Cardiac fibroblast (primary cell): ENCODE measurements at places on chromosomes 2 and 18.

- DNase-seq = no peak
Measured at GRCh38 chr2:926896-927295, 23.8 kb upstream of the SNTG2 start.

- no peak for DNase-seq
Measured at GRCh38 chr2:19868224-19868623, 33.6 kb downstream of the TTC32 start.

GRCh38 chr2:233217892-233218377 is 33.5 kb upstream of the ATG16L1 start:
- peak; percentile 42 for DNase-seq

GRCh38 chr2:123080331-123080730 is 944.8 kb upstream of the CNTNAP5 start:
- DNase-seq = peak; percentile 47

DNA sequence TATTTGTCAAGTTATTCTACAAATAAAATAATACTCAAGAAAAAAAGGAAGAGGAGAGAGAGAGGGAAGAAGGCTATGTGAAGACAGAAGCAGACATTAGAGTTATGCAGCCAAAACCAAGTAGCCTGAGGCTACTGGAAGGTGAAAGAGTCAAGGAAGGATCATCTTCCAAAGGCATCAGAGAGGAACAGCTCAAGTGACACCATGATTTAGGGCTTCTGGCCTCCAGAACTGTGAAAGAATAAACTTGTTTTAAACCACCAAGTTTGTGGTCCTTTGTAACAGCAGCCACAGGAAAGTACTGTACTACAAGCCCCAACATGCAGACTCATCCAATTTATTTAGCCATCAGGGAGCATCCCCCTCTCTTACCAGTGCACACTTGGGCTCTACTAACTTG is 788.5 kb upstream of the LRRTM1 start:
- no peak for DNase-seq

GRCh38 chr2:5074733-5075132 is 617.5 kb upstream of the SOX11 start:
- DNase-seq = no peak

- no peak for DNase-seq
Measured at GRCh38 chr18:61086657-61087056, 246.6 kb upstream of the CDH20 start.

DNA sequence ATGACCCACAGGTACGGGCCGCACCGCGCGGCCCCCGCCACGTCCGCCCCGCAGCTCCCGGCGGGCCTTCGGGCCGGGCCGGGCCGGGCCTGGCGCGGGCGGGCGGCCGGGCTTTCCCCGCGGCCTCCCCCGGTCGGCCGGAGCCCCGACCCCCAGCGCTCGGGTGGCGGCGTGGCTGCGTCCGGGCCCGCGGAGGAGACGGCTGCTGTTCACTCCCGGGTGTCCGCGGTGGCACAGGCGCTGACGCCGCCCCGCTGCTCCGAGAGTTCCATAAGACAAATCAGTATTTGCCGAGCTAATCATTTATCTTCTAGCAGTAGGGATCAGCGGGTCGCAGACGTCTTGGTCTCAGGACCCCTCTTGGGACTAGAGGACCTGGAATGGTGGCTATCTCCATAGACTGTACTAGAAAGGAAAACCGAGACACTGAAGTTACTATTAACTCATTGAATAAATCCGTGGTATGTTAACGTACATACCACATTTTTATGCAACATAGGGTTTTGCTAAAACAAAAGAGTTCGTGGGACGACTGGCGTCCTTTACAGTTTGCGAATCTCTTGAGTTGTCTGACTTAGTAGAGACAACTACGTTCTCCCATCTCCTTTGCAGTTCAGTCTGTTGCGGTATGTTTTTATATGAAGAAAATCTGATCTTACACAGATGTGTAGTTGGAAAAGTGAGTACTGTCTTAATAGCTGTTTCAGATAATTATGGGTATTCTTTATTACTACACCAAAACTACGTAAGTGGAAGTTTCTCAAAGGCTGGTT is 500 bp downstream of the LIMS1 start:
- DNase-seq = no peak

DNA sequence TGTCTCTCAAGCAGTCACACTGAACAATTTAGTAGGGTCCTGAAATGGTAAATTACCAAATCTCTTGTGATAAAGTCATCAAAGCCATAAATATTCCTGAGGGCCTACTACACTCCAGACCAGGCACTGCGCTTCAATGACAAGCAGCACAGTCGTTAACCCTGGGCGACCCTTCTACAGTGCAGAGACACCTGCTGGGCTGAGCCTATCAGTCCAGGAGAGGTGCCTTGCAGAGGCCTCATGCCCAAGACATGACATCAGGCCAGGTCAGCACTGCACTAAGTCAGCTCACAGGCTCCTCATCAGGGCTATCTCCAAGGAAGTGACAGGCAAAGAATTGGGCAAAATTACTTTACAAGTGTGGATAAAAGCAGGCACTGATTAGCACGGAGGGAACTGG is 166.4 kb upstream of the EPB41L3 start:
- no peak for DNase-seq
